ENCODE measurements at places on chromosomes 16 and 17.

GRCh38 chr17:67435122-67435521 lies 58.0 kb downstream of the PITPNC1 start:
- DNase-seq: no peak

DNA sequence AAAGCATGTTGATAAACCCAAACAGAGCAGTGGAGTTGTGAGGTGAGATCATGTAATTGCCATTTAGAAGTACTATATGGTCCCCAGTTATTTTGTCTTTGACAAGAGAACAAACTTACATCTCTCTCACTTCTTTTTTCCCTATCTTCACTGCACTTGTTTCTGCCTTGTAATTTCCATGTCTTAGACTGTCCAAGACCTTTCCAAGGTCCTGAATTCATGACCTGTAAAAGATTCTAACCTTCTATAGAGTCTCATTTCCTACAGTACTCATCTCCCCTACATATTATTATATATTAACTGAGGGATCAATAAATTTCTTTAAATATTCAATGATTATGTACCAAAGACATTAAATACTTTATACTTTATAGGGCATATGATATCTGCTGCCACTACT lies 295.3 kb upstream of the KIF2B start:
- no peak for DNase-seq

DNA sequence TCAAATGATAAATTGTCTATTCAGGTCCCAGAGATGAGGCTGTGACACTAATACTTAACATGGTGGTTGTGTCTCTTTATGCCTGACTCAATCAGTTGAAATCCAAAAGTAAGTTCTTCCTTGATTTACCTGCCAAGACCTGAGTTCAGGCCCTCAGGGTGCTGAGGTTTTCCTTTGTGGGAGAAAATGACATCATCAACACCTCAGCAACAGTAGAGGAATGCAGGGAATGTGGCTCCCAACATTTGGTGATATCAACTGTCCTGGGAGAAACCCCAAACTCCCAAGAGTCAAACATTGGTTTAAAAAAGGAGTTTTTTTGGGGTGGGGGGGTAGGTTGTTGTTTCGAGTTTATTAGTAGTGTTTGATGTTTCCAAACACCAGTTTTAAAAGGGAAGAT lies 14.7 kb downstream of the RNF43 start:
- DNase-seq: no peak

- no peak for DNase-seq
Observed at GRCh38 chr16:23368469-23368868, 66.4 kb downstream of the SCNN1B start.

GRCh38 chr16:64168371-64168770 lies 953.5 kb downstream of the CDH11 start:
- DNase-seq: no peak

- DNase-seq: no peak
Observed at GRCh38 chr16:9964426-9964825, 217.8 kb downstream of the GRIN2A start.

GRCh38 chr16:2365397-2366294 lies 25.1 kb upstream of the ABCA3 start:
- peak; percentile 59 for DNase-seq

DNA sequence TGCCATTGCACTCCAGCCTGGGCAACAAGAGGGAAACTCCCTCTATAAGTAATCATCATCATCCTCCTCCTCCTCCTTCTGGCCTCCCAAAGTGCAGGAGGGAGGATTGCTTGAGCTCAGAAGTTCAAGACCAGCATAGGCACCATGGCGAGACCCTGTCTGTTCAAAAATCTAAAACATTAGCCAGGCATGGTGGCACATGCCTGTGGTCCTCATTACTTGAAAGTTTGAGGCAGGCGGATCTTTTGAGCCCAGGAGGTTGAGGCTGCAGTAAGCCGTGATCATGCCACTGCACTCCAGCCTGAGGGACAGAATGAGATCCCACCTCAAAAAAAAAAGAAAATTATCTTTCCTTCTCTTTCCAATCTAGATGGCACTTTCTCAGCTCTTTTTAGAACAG lies 27.8 kb downstream of the PKD1L3 start:
- no peak for DNase-seq

DNA sequence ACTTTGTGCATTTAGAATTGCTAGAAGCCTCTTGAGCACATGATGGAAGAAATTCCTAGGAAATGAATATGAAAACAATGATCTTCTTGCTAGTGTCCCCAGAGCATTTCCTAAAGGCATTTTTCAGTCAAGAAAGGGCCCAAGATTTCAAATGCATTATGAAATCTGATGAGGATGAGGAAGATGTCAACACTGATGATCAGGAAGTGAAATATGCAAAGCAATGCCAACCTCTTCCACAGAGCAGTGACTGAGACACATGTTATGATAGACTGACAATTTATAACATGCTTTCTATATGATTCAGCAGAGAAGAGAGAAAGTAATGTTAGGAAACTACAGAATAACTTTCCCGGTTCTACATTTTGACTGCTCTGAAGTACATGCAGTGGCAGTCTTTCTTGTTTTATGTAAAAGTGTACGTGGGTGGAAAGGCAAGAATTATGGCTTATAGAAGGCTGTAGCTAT lies 859.1 kb upstream of the GOT2 start:
- DNase-seq: peak; percentile 49

- no peak for DNase-seq
Observed at GRCh38 chr16:28585674-28586073, 11.2 kb downstream of the SULT1A2 start.

DNA sequence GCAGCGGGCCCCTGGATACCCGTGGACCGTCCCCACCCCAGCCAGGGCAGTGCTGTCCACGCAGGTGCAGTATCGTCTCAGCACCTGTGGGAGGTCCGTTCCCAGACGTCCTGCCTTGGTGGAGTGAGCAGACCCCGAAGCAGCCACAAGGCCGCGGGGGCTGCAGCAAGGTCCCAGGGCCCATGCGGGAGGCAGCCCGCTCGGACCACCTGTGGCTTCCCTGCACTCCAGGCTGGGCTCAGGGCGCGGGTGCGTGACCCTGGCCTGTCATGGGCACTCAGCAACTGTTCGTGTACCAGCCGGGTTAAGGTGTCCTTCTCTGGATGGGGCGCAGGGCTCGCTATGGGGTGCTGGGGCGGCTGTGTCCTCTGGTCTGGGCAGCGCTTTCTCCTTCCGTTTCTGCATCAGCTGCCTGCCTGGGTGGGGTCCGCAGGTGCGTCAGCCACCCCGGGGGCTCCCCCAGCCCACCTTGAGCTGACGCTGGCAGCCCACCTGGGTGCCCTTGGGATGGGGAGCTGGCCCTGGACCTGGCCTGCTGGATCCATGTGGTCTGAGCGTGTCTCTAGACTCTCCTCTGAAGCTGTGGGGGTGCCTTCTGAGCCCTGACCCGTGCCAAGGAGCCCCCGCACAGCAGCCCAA lies 18.4 kb downstream of the BAHCC1 start:
- DNase-seq: no peak

GRCh38 chr17:73582359-73582758 lies 61.9 kb downstream of the SDK2 start:
- DNase-seq: no peak

DNA sequence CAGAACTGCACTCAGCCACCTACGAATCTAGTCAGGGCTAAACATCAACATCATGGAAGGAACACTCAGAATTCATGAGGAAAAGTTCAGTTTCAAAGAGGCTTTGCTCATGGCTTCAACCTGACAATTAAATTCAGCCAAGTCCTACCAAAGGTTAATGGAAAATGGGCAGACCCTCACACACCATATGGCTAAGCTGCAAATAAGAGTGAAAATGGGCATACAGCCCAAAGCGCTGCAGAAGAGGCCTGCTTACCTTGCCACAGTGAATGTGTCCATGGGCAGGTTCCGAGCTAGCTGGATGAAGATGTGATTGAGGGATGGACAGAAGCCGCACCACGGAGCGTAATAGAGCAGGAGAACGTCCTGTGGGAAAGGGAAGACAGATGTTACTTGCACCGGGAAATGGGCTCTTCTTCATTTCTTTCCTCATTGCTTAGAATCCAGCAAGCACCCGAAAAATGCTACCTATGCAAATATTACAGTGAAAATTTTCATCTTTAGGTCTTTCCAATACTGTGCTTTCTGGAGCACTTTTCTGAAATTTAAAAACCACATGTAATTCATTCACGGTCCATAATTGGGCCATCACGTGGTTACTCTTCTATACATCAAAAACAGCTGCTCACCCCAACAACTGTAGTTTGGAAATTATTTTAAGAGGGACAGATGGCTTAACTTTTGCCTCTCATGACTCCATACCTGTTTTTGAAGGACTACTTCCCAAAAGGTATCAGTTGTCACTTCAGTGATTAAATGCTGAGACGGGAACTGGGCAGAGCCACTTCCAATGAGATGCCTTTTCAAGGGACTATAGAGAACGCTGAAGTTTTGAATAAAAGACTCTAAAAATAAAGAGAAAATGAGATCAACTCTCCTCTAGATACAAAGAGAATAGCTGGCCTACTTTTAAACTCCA lies 19.6 kb downstream of the SNN start:
- no peak for DNase-seq

DNA sequence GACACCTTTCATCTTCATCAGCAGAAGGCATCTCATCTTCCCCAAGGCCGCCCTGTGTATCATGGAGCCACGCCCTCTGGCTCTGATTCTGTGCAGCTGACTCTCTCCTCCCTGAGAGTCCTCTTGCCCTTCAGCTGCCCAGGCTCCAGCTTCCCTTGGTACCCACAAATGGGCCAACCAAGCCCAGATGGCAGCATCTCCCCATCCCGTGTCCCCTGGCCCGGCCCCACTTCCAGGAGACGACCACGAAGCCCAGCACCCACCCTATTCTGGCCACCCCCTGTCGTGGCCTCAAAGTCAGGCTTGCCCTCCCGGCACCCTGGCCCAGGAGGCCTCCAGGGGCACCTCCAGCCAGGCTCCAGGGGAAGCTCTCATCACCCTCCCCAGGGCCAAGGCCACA lies 31.3 kb upstream of the KSR1 start:
- no peak for DNase-seq

DNA sequence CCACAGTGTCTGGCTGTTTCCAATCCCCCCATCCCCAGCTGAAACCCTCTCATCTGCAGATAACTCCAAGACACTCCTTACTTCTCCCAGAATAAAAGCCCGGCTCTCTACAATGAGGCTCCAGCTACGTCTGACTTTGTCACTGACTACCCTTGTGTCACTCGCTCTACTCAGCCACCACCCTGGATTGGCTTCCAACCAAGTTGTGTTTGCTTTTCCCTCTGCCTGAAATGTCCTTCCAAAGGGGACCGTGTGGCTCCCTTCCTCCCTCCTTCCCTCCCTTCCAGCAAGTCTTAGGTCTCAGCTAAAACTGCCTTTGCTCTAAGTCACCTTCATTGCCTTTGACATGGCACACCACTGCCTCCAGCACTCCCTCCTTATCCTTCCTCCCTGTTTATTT lies 42.8 kb downstream of the CDH1 start:
- no peak for DNase-seq

DNA sequence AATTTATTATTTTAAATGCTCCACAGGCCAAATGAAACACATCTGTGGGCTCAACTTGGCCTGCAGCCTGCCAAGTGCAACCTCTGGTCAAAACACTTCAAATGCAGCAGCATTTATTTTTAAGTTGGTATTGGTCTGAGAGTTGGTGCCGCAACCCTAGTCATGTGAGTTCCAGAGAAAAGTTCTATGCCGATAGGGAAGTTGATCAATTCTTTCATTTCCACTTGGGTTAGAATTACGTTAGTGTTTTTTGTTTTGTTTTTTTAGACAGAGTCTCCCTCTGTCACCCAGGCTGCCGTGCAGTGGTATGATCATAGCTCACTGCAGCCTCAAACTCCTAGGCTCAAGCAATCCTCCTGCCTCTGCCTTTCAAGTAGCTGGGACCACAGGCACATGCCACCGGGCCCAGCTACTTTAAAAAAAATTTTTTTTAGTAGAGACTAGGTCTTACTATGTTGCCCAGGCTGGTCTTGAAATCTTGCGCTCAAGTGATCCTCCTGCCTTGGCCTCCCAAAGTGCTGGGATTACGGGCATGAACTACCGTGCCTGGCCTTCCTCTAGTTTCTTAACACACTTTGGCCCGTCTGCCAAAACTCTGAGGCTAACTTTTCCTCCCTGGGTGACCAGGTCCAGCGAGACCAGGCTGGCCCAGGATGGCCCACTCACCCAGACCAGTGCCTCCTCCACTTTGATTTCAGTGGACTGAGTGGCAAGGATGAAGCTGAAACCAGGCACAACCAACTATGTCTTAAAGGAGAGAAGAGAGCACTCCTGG lies 221.1 kb downstream of the MRTFB start:
- no peak for DNase-seq

GRCh38 chr16:88822281-88823040 lies 10.7 kb upstream of the APRT start:
- no peak for DNase-seq

DNA sequence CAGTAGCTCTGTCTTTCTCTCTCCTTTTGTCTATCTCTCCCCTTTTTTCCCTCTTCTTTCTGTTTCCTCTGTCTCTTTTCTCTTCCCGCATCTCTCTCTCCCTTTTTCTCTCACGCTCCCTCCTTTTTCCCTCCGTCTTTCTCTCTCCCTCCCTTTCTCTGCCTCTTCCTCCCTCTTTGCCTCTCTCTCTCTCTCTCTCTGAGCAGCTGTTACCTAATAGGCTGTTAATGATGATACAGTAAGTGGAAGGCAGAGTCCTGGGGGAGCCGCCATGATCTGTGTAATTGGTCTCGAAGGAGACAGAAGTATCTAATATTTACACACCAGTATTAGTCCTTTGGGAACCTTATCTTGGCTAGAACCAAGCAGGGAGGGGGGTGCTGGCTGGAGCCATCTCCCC lies 136.1 kb upstream of the CIBAR2 start:
- no peak for DNase-seq

- DNase-seq: no peak
Observed at GRCh38 chr17:29996458-29996857, 55.0 kb downstream of the EFCAB5 start.

GRCh38 chr16:57935904-57936303 lies 35.0 kb downstream of the CNGB1 start:
- DNase-seq: no peak

DNA sequence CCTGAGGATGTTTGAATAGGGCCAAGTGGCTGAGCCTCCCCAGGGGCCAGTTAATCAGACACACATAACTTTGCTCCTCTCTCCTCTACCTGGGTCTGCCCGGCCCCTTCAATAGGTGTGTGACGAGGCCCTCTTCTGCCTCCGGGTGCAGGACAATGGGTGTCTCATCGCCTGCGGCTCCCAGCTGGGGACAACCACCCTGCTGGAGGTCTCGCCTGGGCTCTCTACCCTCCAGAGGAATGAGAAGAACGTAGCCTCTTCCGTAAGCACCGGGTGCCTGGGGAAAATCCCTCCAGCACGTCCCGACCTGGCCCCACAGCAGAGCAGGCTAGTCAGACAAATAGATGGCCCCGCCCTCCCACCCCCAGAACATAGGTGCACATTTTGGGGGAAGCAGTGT lies 16.1 kb upstream of the KIF19 start:
- DNase-seq: no peak

- no peak for DNase-seq
Observed at GRCh38 chr16:50611332-50611934, 63.2 kb downstream of the NKD1 start.

GRCh38 chr17:14756479-14756878 lies 455.6 kb downstream of the HS3ST3B1 start:
- DNase-seq: no peak

- DNase-seq: no peak
Observed at GRCh38 chr17:8707332-8708024, 37.2 kb downstream of the CCDC42 start.

- DNase-seq: no peak
Observed at GRCh38 chr16:51569203-51569931, 418.3 kb upstream of the SALL1 start.

GRCh38 chr16:3787924-3788661 lies 70.8 kb upstream of the TRAP1 start:
- no peak for DNase-seq

GRCh38 chr16:27164352-27164751 lies 39.0 kb upstream of the KDM8 start:
- DNase-seq: no peak

- peak; percentile 49 for DNase-seq
Observed at GRCh38 chr16:48499923-48500381, 110.0 kb downstream of the N4BP1 start.
